PC-9 (cell line): ENCODE measurements at places on chromosomes 16 and 17. TPM values are rescaled to one million over a fixed set of nuclear protein-coding genes. Genes with fewer than 3 reads are reported as not detected.
A peak's percentile ranks its signal among the peaks of the same experiment; 100 is the strongest.

DNA sequence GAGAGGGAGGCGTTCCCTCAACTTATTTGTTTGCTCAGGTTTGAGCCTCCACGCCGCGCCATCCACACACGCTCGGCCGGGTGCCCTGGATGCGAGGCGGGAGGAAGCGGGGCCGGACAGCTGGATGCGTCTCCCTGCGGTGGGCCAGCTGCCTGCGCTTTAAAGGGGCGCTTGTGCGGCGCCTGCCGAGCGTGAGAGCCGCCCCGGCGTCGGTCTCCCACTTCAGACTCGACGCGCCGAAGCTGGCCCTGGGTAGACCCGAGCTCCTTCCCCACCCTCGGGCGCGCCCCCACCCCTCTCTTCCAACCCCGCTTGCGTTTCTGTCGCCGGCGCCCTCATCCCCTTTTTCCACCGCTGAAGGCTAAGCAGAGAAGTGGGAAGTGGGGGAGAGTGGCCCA lies 527 bp upstream of the CHAD start:
- no peak overlapping the region for H3K27ac ChIP-seq
- peaks cover 8% of the 10 kb centered on the region; the same call in 1 of the 2 replicates for H3K36me3 ChIP-seq
- H3K4me1 ChIP-seq: 0 out of 2 replicates have a peak, but pooled peaks cover 4% of the 10 kb centered on the region

- H3K4me3 ChIP-seq: no peak overlapping the region
- no peaks in the 10 kb centered on the region for H3K36me3 ChIP-seq
- no peak overlapping the region for H3K27ac ChIP-seq
- no peaks in the 10 kb centered on the region for H3K27me3 ChIP-seq
These were observed 30.1 kb upstream of the GAA start for GRCh38 chr17:80071116-80071841.

DNA sequence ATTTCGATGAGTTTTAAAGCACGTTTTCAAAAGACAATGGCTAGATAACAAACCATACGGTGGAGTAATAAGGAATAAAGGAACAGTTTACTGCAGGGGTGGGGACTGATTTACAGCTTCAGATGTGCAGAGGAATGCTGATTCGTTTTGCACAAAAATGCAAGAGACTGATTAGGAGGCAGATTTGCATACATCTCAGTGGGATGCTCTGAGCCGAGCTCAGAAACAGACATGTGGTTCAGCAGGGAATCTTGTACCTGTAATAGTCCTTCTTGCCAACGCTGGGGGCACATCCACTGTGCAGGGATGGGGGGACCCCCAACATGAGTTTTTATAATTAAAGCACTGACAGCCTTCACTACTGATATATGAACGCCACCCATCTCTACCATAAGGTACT lies 308.0 kb downstream of the GRIN2A start:
- no peaks in the 10 kb centered on the region for H3K27me3 ChIP-seq
- H3K36me3 ChIP-seq: no peaks in the 10 kb centered on the region
- DNase-seq: no peak
- H3K27ac ChIP-seq: no peak overlapping the region
- no peak overlapping the region for H3K4me3 ChIP-seq

GRCh38 chr17:34068571-34068970 lies 186.5 kb upstream of the CCL2 start:
- H3K4me3 ChIP-seq: no peak overlapping the region
- H3K36me3 ChIP-seq: no peaks in the 10 kb centered on the region
- H3K27me3 ChIP-seq: peaks cover 11% of the 10 kb centered on the region; the same call in 1 of the 2 replicates
- DNase-seq: no peak
- no peaks in the 10 kb centered on the region for H3K4me1 ChIP-seq

GRCh38 chr17:80154166-80154565 lies 7.2 kb upstream of the EIF4A3 start:
- no peak overlapping the region for H3K27ac ChIP-seq
- H3K4me3 ChIP-seq: no peak overlapping the region
- H3K27me3 ChIP-seq: no peaks in the 10 kb centered on the region

DNA sequence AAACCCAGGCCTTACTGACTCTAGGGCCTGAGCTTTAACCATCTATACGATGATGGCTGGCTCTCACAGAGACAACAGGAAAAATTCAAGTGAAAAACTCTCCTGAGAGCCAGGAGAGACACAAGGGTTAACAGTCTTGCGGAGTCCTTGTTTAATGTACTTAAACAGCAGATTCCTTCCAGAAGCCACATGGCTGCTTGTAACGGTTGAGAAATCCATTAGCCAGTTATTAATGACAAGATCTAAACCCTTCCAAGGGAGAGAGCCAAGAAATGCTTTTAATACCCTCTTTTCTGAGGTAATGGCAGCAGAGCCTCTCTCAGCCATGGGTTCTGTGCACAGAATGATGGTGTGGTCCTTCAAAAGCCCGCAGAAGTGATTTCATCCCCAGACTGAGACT lies 5.2 kb upstream of the ALDOA start:
- no peaks in the 10 kb centered on the region for H3K27me3 ChIP-seq
- no peak for DNase-seq
- no peak overlapping the region for H3K4me3 ChIP-seq
- H3K4me1 ChIP-seq: peaks cover 39% of the 10 kb centered on the region
- no peaks in the 10 kb centered on the region for H3K36me3 ChIP-seq
- H3K27ac ChIP-seq: peak overlapping the region; percentile 9; the same call in 1 of the 2 replicates

DNA sequence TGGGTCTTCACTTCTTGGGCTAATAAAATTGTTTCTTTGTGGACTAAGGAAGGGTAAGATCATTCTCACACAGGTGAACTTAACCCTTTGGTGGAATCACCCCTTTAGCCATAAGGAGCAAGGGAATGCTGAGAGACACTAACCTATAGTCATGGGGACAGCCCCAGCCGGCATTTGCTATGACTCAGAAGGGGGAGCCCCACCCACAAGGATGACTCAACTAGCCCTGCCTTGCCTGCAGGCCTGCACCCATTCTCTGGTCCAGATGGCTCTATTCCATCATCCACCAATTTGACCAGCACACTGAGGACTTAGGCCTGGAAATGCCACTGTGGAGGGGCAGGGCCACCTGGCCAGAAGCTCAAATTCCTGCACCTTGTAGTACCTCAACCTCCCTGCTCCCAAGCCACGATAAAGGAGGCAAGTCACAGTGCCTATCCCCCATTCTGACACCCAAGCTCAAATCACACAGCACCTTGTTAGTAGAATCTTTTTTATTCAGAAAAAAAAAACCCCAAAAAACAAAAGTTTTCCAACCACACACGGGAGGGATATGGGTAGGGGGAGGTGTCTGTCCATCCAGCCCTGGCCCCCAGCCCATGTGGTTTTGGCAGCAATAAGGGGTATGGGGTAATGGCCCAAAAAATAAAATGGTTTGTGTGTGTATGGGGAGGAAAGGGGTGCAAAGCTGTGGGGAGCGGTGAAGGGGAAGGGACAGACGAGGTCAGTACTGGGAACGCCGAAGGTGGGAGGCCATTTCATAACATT lies 3.0 kb downstream of the PFN1 start:
- peaks cover 34% of the 10 kb centered on the region for H3K36me3 ChIP-seq
- H3K4me1 ChIP-seq: peaks cover 33% of the 10 kb centered on the region
- peak; percentile 90 for DNase-seq
- H3K27ac ChIP-seq: peak overlapping the region; percentile 99

- H3K27me3 ChIP-seq: no peaks in the 10 kb centered on the region
- no peaks in the 10 kb centered on the region for H3K36me3 ChIP-seq
- no peak overlapping the region for H3K4me3 ChIP-seq
- no peak for DNase-seq
- H3K27ac ChIP-seq: no peak overlapping the region
- peaks cover 11% of the 10 kb centered on the region for H3K4me1 ChIP-seq
These were observed 127.8 kb downstream of the GOSR1 start for GRCh38 chr17:30605027-30605426.

DNA sequence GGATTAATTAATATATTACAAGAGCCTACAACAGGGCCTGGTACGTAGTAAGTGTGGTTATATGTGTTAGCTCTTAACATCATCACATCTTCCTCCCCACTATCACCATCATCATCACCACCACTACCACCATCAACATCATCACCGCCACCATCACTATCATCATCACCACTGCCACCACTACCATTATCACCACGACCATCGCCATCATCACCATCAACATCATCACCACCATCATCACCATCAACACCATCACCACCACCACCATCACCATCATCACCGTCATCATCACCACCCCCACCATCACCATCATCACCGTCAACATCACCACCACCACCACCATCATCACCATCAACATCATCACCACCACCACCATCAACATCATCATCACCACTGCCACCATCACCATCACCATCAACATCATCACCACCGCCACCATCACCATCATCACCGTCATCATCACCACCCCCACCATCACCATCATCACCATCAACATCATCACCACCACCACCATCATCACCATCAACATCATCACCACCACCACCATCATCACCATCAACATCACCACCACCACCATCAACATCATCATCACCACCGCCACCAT lies 7.8 kb upstream of the IL4R start:
- DNase-seq: no peak
- no peaks in the 10 kb centered on the region for H3K4me1 ChIP-seq
- no peak overlapping the region for H3K27ac ChIP-seq

DNA sequence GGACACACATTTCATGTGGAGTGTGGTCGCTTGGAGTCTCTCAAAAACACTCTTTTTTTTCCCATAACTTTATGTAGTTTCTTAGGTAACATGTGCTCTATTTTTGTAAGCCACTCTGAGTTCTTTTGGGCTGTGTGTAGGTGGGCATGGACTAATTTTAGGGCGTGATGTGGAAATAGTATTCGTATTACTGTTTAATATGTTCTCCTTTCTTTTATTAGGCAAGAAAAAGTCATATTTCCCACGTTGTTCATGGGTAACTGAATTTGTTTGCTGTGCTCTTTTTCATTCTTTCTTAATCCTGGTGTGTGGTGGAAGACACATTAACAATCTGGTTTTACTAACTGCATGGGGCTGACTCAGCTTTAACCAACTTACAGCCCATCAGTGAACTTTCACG lies 27.4 kb downstream of the NDEL1 start:
- DNase-seq: no peak
- no peak overlapping the region for H3K4me3 ChIP-seq
- no peaks in the 10 kb centered on the region for H3K4me1 ChIP-seq
- H3K27me3 ChIP-seq: no peaks in the 10 kb centered on the region
- no peaks in the 10 kb centered on the region for H3K36me3 ChIP-seq
- no peak overlapping the region for H3K27ac ChIP-seq

DNA sequence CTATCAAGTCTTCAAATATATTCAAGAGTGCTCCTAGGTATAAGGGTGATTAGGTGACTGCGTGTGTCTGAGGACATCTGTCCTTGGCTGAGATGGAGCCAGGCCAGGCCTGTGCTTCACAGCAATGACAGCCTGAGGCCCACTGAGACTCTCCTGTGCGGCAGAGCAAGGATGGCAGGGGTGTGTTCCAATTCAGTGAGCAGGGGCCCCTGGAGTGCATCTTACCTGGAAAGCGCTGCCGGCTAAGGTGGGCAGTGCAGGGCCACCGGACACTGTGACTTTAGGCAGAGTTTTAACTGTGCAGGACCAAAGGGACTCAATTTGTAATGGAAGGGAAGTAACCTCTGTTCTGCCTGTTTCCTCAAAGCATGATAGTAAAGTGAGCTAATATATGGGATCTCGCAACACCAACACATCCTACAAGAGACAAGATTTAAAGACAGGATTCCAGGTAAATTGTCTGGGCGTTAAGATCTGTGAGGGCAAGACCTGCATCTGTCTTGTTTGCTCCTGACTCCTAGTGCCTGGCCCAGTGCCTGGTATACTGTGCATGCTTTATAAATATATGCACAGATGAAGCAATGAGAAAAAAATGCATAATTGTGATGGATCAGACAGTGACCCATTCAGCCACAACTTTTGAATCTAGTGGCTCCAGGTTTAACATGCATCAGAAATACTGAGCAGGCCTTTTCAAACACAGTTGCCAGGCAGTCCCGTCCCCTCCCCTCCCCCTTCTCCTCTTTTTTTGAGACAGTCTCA lies 86.7 kb downstream of the MRC2 start:
- H3K4me1 ChIP-seq: peaks cover 13% of the 10 kb centered on the region
- no peaks in the 10 kb centered on the region for H3K27me3 ChIP-seq
- H3K36me3 ChIP-seq: no peaks in the 10 kb centered on the region
- no peak for DNase-seq
- H3K4me3 ChIP-seq: no peak overlapping the region

GRCh38 chr16:50598256-50598894 lies 50.2 kb downstream of the NKD1 start:
- no peak overlapping the region for H3K27ac ChIP-seq
- no peaks in the 10 kb centered on the region for H3K36me3 ChIP-seq
- no peaks in the 10 kb centered on the region for H3K4me1 ChIP-seq
- DNase-seq: no peak

The ADGRG1 gene
- total RNA-seq: 105 and 131 TPM in 2 replicates

The SMTNL2 gene
- not detected in 2 replicates for total RNA-seq

The CDR2L gene
- total RNA-seq: 15.1 and 22.8 TPM in 2 replicates

The BICDL2 gene
- 57.9 and 68.7 TPM in 2 replicates for total RNA-seq

The CCL7 gene
- total RNA-seq: not detected in 2 replicates

The STARD3 gene
- 47.7 and 55.9 TPM in 2 replicates for total RNA-seq

The ZNF768 gene
- total RNA-seq: 64.2 and 68.4 TPM in 2 replicates

The SULT1A2 gene
- 21.8 and 23.0 TPM in 2 replicates for total RNA-seq

The NOS2 gene
- not detected in 2 replicates for total RNA-seq

The CCL17 gene
- total RNA-seq: not detected in 2 replicates

The B9D1 gene
- total RNA-seq: 40.2 and 58.7 TPM in 2 replicates
